Stimulated activated CD4-positive, alpha-beta T cell treated with anti-CD3 and anti-CD28 coated beads, TNF-alpha, amount 100 ng/mL, for 48 hours (primary cell): ENCODE measurements at places on chromosomes 11 and 22.

GRCh38 chr11:105622016-105622415, 12.1 kb downstream of the GRIA4 start:
- no peak for DNase-seq

DNA sequence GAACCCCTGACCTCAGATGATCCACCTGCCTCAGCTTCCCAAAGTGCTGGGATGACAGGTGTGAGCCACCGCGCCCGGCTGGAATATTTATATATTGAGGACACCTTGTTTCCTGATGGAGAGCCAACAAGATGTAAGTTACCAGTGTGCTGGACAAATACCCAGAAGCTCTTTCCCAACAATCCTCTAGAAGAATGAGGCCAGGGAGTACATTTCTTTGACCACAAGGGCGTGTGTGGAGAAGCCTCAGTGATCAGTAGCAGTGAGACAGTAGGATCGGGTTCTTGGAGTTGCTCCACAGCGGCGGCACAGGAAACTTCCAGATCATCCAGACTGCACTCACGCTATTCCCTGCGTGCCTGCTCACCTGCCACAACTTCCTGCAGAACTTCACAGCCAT, 10.3 kb upstream of the POLA2 start:
- no peak for DNase-seq

DNA sequence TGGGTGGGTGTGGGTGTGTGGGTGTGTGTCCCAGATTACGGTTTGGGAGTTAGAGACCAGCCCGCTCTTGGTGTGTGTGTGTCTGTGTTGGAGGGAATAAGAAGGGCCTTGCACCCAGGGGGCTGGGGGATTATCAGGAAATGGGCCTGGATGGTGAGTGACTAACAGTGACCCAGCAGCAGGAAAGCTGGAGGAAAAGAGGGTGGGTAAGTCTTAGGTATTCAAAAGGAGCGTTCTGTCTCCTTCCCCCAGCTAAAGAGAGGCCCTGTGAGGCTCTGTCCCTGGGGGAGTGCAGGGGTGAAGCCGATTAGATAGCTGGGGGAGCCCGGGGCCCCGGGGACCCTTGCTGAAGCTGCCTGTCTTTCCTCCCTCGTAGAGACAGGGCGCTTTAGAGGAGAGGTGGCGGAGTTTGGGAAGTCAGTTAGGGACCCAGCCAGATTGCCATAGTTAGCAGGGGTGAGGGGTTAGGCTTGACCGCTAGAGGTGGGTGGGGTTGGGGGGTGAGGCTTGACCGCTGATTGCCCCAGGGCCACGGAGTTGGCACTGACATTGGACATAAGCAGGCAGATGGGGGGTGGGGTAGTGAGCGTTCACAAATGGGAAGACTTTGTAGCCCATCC, 1.5 kb downstream of the OAF start:
- DNase-seq = no peak

DNA sequence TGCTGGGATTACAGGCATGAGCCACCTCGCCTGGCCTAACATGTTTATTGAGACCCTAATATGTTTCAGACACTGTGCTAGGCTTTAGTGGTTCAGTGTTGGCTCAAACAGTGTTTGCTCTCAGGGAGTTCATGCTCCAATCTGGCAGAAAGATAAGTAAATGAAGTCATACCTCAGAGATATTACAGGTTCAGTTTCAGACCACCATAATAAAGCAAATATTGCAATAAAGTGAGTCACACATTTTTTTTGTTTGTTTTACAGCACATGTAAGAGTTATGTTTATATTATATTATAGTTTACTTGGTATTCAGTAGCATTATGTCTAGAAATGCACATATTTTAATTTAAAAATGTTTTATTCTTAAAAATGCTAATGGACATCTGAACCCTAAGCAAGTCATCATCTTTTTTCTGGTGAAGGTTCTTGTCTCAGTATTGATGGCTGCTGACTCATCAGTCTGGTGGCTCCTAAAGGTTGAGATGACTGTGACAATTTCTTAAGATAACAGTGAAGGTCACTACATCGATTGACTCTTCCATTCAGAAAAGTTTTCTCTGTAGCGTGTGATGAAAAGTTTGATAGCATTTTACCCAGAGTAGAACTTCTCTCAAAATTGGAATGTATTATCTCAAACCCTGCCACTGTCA, 243.0 kb upstream of the ANO5 start:
- no peak for DNase-seq

DNA sequence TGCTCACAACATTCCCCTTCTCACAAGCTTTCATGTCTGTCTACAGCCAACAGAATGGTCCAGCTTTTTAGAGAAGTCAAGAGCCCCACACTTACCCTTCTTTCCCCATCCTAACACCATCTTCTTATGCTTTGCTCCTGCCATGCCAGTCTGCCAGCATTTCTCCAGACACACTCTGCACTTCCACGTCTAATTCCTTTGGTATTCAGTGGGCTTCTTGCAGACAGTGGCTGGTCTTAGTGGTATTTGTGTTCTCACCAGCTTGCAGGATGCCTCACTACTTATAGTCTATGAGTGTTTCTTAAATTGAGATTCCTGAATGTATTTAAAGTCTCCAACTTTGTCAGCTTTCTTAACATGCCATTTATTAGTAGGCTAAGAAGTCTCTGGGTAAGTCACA, 154.4 kb downstream of the BBOX1 start:
- DNase-seq = no peak

GRCh38 chr11:2569731-2570210, 125.0 kb downstream of the KCNQ1 start:
- DNase-seq = no peak

DNA sequence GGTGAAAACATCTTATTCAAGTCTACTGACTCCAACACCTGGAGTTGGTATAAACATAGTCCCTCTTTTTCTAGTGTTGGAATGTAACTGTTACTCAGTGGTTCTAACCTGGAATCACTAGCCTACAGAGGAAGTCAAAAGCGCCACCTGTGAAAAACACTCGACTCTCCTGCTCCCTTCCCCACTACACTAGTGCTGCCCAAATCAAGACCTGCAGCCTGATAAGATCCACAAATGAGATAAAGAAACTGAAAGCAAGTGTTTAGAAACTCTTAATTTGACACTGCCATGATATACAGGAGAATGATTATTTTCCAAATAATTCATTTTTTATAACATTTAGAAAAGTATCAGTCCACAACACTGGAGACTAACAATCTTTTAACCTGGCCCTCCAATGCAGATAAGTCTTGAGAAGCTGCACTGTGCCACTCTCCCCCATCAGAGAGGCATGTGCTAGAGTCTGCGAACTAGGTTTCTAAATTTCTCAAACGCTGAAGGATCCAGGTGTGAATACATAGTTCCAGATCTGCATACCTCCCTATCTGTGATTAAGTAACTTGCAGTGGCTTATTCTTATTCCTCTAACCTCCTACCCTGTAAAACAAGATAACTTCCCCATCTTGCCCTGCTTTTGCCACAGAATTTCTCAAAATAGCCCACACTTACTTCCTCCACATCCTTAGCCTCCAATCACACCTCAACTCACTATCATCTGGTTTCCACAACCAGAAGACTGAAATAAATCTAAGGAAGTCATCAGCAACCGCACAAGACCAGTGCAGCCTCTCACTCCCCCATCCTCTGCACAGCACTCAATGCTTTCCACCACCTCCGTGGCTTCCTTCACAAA, 88.1 kb downstream of the RRAS2 start:
- DNase-seq = no peak

DNA sequence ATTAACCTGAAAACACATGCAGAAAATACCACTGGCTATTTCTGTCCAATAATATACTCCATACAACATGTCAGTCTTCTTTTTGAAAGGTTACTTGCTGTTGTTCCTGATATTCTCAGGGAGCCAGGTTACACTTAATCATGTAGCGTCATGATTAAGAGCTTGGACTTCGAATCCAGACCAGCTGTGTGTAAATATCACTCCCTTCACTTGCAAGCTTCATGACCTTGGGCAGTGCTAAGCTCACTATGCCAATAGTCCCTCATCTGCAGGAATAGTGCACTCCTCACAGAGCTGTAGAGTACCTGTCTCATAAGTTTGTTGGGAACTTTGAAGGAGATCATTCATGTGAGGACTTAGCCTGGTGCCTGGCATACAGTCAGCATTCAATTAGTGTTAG, 1.9 kb downstream of the HTR3B start:
- DNase-seq = no peak

GRCh38 chr11:11808992-11809615, 32.7 kb upstream of the USP47 start:
- no peak for DNase-seq

GRCh38 chr11:134032043-134032442, 36.8 kb upstream of the JAM3 start:
- DNase-seq = no peak

DNA sequence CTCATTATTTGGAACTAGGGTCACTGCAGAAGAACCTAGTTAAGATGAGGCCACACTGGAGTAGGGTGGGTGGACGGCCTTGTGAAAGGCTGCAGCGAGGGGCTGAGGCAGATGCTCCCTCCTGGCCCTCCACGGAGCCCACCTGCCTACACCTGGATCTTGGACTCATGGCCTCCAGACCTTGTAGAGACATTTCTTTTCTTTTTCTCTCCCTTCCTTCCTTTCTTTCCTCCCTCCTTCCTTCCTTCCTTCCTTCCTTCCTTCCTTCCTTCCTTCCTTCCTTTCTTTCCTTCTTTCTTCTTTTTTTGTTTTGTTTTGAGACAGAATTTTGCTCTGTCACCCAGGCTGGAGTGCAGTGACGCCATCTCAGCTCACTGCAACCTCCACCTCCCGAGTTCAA, 26.6 kb downstream of the DUSP8 start:
- DNase-seq = no peak

- no peak for DNase-seq
Observed at GRCh38 chr11:1235306-1235900, 12.5 kb downstream of the MUC5B start.

DNA sequence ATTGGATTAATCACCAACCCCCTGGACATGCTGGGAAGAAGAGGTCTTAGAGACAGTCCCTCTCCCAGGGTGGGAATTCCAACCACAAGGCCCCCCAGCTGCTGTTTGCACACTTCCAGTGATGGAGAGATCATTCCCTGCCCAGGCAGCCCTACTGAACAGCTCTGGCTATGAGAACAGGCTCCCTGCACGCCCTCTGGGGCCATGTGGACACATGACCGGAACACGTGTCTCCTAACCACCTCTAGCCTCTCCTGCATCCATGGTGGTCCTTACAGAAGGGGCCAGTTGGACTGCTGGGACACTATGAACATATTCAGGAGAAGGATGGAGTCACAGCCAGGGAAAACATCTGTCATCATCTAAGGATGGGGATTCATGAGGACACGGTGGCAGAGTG, 196.2 kb downstream of the MN1 start:
- DNase-seq = no peak

GRCh38 chr11:34799848-34800247, 116.3 kb downstream of the APIP start:
- no peak for DNase-seq

DNA sequence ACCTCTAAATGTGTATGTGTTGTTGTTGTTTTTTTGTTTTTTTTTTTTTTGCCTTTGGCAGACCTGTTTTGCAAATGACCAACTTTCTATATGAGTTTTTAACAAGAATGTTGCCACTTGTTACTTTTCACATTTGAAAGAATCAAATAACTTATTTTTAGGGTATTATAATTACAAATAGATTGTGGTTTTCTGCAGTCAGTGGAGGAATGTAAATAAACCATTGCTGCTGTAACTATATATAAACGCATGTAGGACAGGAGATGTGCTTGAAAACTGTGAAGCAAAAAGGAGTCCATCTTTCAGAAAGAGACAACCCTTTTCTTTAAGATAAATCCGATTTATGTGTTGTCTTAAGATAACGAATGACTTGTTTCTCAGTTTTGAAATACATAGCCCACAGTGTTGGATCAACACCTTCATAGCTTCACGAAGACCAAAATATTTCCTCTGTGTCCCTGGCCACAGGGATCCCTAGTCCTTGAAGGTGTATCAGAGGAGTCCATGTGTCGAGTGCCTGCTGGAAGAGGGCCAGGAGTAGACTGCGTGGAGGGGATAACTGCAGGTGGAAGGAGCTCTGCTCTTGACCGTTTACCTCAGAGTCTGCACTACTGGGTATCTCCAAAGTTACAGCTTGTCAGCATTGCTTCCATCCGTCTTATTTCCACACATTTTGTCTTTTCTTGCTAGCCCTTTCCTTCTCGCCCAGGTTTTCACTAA, 24.7 kb downstream of the TNRC6B start:
- no peak for DNase-seq

DNA sequence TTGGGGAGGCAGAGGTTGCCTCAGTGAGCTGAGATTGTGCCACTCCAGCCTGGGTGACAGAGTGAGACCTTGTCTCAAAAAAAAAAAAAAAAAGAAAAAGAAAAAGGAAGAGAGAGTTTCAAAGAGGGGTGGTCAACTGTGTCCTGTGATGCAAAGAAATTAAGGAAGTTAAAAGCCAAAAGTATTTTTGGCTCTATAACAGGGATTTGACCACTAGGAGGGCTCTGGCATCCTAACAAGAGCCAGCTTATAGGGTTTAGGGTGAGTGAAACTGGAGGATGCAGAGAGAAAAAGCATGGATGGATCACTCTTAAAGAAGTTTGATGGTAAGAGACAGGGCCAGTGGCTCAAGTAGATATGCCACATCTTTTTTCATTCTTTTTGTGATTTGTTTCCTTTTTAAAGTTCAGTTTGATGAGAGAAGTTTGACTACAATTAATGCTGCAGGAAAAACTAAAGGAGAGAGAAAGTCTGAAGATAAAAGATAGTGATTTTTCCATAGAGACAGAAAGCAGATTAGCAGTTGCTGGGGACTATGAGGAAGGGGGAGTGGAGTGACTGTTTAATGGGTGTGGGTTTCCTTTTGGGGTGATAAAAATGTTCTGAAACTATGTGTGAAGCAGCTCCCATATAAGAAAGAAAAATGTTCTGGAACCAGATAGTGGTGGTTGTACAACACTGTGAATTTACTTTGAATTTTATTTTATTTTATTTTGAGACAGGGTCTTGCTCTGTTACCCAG, 11.1 kb upstream of the MICAL2 start:
- no peak for DNase-seq

DNA sequence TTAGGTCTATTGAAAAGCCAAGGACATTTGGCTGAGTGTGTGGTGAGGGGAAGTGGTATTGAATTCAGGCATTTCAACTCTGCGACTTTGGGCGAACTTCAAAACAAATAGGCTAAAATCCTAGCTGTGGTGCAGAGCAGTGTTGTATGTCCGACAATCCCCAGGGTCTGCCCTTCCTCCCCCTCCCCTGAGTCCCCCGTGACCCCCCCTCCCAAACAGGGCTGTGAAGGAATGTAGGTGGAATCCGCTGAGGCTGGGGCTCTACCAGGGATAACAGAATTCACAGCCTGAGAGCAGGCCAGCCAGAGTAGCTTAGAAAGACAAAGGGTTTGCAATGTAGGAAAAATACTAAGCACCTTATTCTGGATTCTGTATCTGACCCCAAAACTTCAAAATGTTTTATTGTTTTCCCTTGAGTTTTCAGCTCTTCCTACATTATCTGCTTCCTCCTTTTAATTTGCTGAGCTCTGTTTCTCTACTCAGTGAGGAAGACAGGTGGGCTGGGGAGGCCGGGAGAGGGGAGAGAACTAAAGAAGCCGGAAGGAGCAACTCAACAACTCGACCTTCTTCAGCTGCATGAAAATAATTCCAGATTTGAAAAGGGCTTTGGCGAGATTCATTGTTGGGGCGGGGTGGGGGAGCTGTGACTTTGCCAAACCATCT, 315.2 kb downstream of the BLID start:
- DNase-seq = no peak
